ENCODE measurements at places on chromosomes 12 and 14. TPM values are rescaled to one million over a fixed set of nuclear protein-coding genes. Genes with fewer than 3 reads are reported as not detected.

Gene ETFBKMT
- 2.2 TPM for total RNA-seq

Gene PTPRB
- 7.0 TPM for total RNA-seq

Gene LRRC9
- total RNA-seq, result not detected

Gene MIPOL1
- total RNA-seq, result 5.6 TPM

Gene GPRC5D
- total RNA-seq, result not detected

Gene PDE3A
- 3.0 TPM for total RNA-seq
